Breast epithelium (tissue), 4 donors: ENCODE measurements at places on chromosomes 6 and 20. TPM values are rescaled to one million over a fixed set of nuclear protein-coding genes. Genes with fewer than 3 reads are reported as not detected.

DNA sequence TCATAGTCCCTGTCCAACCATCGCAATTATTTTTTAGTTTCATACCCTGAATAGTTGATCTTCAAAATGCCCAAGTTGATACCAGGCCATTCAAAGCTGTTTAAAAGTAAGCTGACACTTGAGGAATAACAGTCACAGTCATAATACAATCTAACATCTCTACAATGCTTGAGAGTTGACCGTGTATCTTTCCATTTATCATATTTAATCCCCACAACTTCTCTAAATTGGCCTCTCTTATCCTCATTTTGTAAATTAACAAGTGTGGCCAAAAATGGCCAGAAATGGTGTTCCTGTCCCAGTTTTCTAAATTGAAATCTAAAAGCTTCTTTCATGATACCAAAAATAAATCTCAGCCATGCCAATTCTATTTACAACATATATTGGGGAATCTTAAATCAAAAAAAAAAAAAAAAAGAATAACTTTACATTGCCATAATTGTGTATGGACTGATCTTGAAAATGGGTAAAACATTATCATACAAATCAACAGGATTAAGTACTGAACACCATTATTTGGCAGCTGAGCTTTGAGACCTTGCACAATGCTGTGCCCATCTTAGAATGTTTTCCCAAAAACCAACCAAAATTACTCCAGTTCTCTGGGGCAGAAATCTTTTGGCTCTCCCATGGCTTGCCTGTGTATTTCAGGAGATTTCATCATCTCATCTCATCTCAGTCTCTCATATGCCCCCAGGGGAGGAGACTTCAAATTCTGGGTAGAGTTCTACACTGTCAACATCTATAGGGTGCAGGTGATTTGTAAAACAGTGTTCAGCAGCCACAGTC lies 448.7 kb upstream of the JARID2 start:
- DNase-seq, result no peak

DNA sequence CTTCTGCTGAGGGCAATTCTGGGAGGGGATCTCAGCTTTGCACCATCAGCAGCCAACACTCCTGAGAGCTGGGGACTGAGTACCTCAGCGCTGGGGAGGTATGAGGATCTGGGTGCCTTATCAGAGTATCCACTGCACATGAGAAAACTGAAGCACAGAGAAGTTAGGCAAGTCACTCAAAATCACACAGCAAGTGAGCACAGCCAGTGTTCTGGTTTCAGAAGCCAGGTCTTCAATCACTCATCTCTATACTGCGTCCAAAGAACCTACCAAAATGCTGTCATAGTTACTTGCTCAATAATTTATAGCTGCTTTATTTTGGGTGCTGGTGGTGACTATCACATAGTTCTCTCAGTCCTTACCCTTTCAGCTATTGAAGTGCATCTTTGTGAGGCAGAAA lies 5.0 kb downstream of the ADTRP start:
- DNase-seq, result no peak

DNA sequence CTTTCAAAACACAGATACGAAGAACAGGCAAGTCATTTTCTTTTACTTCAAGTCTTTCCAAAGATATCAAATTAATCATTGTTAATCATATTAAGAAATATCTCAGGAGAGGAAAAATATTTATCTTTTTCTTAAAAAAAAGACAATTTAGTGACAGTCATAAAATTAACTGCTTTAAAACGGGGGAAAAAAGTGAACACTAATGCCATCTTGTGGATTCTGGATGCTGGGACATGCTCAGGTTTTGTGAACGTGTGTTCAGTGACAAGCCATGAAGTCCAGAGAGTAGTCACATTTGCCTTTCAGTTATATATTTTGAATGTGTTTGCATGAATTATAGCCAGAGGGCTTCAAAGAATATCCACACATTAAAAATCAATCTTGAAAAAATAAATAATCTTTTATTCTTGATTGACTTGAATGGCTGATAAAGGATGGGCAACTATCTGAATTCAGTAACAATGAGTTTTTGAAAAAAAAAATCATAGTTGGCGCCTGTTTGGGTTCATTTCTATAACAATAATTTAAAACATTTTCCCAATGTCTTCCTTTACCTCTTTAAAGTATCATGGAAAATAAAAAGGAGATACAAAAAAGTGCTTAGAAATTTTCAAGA lies 74.7 kb upstream of the NOX3 start:
- DNase-seq, result no peak

- no peak for DNase-seq
Measured at GRCh38 chr20:63750807-63751470, 11.4 kb downstream of the SLC2A4RG start.

Gene FLRT3
- total RNA-seq, result 6.2 TPM

Gene IL17F
- not detected for total RNA-seq
